ENCODE measurements at places on chromosomes 4 and X. TPM values are rescaled to one million over a fixed set of nuclear protein-coding genes. Genes with fewer than 3 reads are reported as not detected.

DNA sequence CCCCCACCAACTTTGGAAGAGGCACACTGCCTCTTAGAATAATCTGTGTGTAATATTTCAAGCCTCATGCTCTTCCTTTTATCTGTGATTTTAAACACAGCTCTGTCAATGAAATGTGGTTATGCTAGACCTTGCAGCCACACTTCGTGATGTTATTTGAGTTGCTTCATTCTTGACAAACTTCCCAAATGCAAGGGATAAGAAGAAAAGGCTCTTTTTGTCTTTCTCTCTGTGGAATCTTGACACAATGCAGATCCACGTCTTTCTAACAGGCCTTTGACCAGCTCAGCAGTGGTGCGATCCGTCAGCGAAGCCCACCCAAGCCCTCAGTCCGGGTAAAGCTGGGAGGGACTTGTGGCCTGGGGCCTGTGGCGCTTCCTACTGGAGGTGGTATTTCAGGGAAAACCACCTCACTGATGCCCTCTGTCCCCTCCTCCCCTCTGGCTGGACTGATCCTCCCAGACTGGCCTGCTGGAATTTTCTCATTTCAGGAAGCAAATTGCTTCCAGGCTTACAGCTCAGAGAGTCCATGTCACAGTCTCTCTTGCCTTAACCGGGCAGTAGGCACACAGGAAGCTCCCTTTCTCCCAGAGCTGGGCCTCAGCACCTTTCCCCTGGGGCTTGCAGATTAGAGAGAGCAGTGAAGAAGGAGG lies 19.5 kb upstream of the CCKAR start:
- no peak for DNase-seq

- no peak for DNase-seq
Measured at GRCh38 chr4:106304632-106305031, 11.4 kb downstream of the TBCK start.

DNA sequence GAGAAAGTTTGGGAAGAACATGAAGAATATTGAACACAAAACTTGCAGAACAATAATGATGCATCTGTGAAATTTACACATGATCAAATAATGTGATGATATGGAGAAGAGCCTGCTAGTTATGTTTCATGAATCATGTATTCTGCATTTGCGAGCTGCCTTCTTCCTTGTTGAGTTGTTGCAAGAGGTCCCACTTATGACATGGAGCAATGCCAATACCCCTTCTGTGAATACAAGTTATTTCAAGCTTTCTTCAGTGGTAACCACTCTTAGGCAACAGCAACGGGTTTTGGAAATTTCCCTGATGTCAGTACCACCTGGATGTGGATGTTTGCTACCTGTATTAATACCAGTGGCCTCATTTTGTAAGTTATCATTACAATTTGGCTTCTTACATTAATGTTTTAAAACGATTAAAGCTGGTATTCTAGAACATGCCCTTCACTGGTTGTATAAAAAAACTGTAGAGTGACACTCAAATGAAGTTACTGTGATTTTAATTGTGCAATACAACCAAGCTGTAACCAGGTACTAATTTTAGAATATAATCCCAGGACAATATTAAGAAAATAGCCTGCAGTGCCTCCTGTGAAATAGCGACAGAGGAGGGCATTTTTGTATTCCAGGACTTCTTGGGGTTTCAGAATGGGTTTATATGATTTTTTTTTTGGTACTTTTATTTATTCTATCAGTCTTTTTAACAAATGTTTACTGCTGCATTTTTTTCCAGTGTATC lies 25.3 kb downstream of the IQCM start:
- DNase-seq, result no peak

DNA sequence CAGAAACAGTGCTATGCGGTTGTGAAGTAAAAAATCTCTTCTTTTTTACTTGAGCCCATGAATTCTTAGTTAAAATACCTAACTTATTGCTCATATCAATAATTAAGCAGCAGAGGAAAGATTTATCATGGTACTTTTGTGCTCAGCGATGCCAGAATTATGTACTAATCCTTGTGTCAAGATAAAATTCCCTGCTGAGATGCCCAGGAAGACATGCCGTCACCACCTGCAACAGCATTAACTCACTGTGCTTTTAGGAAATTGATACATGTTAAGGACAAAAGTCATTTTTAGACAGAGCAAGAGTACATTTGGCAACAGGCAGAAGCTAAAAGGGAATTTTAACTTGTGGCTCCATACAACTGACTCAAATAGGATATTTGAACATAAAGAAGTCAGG lies 138.9 kb downstream of the NPNT start:
- DNase-seq, result peak; percentile 28

- DNase-seq, result no peak
Measured at GRCh38 chr4:120544838-120545237, 377.7 kb downstream of the PRDM5 start.

DNA sequence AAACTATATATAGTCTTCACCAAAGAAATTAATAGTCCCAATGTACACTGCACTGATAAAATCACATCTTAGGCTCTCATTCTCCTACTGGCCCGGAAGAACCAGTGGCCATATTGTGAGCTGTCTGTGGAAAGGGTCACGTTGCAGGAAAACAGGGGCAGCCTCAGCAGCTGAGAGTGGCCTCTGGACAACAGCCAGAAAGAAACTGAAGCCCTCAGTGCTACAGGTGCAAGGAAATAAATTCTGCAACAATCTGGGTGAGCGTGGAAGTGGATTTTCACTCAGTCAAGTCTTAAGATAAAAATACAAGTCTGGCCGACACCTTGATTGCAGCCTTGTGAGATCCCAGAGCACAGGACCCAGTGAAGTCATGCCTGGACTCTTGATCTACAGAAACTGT lies 3.2 kb upstream of the SLC25A14 start:
- no peak for DNase-seq

GRCh38 chr4:185552254-185552653 lies 16.9 kb upstream of the PDLIM3 start:
- DNase-seq, result no peak

DNA sequence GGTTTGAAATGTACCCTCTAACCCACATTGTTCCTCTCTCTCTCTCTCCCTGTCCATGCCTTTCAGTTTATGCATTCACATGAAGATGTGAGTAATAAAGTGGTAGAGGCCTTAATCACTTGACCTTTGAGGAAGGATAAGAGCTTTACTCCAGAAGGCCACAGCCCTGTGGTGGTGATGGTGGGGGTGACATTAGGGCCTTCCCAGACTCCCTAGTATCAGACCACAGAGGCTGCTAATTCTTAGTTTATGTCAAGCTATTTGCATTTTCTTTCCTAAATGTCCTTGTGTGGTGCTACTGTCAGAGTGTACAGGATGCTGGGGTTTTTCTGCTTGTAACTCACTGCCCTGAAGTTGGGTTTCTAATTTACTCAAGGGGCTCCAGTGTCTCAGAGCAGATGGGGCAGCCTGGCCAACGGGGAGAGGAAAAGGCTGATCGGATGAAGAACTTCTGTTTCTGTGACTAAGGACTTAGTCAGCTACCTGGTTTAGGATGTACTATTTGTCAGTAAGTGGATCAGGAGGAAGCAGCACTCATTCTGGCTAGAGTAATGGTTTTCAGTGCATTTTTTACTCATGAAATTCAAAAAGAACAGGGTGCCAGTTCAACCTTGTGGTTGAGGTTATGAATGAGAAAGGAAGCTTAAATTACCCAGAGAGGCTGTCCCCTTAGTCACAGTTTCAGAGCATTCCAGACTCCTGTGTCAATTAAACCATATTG lies 509.6 kb upstream of the DIPK2B start:
- peak; percentile 90 for DNase-seq

- DNase-seq, result no peak
Measured at GRCh38 chrX:13389501-13389900, 69.6 kb upstream of the ATXN3L start.

GRCh38 chrX:18927558-18927957 lies 56.4 kb downstream of the PHKA2 start:
- DNase-seq, result no peak

DNA sequence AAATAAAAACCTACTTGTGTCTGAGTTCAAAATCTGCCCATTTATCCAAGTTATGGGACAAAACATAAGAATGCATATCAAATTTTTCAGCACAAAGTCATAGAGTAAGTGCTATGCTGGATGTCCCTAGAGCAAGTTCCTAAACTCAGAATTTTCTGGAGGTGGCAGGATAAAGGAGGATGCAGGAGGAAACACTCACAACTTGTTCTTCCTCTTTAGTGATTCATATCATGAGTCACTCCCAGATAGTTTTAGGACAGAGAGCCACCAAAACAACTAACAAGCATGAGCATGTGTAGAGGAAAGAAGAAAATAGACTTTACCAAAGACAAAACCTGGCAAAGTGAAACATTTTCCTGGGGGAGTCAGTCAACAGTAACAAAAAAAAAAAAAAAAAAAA lies 302.7 kb downstream of the KCTD8 start:
- no peak for DNase-seq

GRCh38 chr4:1382776-1383727 lies 23.2 kb downstream of the NKX1-1 start:
- DNase-seq, result no peak

DNA sequence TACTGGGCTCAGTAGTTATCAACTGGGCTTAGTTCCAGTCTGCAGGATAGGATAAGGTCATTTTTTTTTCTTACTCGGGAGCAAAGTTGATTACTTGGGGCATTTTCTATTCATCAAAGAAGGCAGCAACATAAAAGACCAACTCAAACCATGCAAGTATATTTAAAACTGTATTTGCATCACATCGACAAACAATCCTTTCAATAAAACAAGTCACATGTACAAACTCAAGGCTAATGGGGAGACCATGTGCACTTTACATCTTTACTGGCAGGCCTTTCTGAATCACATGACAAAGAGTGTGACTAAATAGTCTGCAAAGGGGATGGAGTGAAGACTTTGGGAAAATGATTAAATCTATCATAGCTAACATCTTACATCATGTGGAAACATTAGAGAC lies 610.4 kb upstream of the BOD1L1 start:
- DNase-seq, result no peak

GRCh38 chr4:109451544-109452273 lies 18.1 kb downstream of the SEC24B start:
- no peak for DNase-seq

DNA sequence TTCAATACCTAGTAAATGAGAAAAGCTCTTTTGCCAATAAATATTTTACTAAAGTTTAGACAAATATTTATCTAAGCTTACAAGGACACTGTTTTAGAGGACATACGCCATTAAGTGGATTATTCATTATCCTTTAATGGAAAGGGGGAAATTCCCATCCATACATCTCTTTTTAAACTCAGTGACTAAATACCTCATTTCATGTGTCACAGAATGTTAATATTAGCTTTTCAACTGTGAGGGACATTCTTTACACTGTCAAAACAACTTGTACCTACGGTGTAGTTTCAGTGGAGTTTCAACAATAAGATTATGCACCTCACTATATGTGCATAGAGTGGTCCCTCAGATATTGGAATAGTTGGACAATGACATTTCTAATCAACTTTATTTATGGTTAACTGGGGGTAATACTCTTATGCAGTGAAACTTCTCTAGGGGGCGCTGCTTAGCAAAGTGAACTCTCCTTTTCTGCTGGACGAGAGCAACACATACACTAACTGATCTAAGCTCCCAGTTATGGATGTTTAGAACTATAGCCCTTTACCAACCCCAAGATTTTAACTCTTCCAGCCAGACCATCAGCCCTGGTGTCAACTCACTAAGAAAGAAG lies 9.7 kb downstream of the HS6ST2 start:
- DNase-seq, result peak; percentile 7

GRCh38 chrX:81414630-81415029 lies 212.7 kb downstream of the SH3BGRL start:
- DNase-seq, result no peak

DNA sequence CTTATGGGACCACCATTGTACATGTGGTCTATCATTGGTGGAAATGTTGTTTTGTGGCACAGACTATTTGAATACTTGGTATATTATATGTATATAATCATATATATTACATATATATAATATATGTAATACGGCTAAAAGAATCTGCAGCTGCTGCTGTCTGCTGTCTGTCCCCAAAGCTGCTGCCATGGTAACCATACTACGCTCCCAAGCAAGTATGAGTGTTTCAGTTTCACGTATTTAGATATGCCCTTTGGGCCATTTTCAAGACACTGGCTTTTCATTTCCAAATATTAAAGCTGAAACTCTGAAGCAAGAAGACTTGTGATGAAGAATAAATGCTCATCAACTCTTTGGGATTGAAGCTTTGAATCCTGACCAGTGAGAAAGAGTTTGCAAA lies 42.0 kb upstream of the ARSJ start:
- no peak for DNase-seq

DNA sequence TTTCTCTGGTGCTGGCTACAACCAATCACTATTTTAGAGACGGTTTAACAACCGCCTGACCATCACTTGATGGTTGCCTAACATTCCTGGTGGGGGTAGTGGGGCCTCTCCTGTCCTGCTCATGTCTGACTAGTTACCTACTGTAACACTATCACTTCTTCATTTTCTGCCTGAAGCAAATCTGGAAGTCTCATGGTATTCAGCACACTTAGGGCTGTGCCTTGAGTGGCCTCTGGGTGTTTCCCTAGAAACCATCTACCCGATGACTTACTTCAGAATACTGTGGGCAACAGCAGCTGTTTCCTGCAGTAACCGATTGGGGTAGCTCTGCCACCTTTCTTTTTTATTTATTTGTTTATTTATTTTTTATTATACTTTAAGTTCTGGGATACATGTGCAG lies 880.1 kb upstream of the INTU start:
- DNase-seq, result no peak

GRCh38 chrX:42089031-42089430 lies 165.7 kb upstream of the CASK start:
- DNase-seq, result no peak

DNA sequence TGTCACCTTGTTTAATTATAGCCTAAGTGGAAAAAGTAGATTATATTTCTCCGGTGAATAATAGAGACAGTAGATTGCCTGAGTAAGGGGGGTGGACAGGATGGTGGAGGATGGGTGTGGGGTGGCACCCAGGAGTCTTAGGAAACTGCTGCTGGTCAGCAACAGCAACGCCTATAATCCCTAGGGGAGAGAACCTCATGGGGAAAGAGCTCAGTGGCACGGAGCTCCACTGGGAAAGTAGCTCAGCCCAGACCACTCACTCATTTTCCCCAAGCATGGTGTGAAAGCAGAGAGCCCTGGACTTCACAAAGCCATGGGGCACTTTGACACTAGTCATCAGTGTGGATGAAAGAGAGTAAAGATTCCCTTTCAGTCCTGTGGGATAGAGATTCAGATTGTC lies 31.1 kb downstream of the METTL14 start:
- no peak for DNase-seq

DNA sequence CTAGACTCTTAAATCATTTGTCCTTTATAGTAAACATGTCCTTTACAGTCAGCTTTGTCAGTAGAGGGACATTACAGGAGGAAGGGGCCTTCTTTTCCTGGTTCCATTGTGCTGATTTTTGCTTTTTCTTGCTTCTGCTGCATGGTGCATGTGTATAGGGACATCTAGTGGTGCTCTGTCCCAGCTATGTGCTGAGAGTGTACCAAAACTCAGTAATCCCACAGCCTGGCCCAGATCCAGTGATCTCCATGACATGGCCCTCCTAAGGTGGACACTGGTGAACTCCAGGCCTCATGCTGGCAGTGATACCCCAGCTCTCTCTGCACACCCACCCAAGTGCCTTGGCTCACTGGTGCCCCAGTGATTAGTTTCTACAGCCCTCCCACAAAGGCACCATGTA lies 45.2 kb downstream of the MAGEB17 start:
- no peak for DNase-seq

The AREG gene
- total RNA-seq, result not detected

The ABLIM2 gene
- total RNA-seq, result 0.23 TPM

The IL9R gene
- not detected for total RNA-seq

The BANK1 gene
- total RNA-seq, result 0.03 TPM

The MAGEB6 gene
- total RNA-seq, result not detected

The CPLX1 gene
- total RNA-seq, result not detected

The RAB9B gene
- 0.97 TPM for total RNA-seq

The CT45A1 gene
- 34.0 TPM for total RNA-seq

The CFAP99 gene
- not detected for total RNA-seq

The ZC4H2 gene
- total RNA-seq, result 0.51 TPM
